Right forelimb (tissue), 1 donor: ENCODE measurements at places on chromosomes 7 and 10.

- DNase-seq = no peak
Observed at GRCh38 chr10:132321726-132322125, 10.3 kb upstream of the LRRC27 start.

DNA sequence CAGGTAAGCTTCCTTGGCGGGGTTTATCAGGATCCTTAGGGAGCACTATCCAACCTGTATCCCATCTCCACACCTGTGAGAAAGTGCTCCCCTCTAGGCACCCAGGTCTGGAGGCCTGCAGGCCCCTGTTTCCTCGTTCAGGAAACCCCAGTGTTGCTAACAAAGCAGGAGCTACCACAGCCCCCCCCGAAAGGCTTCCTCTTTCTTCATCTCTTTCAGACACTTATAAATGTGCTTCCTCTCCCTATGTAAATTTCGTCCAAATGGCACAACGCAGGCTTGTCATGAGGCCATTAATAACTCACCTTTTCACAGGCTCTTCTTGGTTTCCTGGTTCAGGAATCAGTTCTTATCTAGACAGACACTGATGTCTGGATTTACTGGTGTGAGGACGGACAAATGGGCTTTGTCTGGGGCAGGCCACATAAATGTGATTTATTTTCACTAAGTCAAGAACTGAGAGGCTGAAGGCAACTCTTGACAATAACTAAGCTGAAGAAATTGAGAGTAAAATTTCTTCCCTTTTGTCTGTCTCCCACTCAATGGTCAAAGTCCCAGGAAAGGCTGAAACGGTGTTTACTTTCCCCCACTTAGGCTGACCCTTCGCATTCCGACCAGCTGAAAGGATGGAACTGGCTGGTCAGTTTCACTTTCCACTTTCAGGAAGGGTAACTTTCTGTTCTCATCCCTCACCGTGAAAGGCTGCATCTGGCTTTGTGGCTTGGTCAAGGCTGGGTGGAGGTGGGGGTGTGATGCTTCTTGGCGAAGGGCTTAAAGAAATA lies 46.8 kb downstream of the PIK3AP1 start:
- DNase-seq = no peak

GRCh38 chr7:55887821-55888247 lies 578 bp downstream of the ZNF713 start:
- no peak for DNase-seq

DNA sequence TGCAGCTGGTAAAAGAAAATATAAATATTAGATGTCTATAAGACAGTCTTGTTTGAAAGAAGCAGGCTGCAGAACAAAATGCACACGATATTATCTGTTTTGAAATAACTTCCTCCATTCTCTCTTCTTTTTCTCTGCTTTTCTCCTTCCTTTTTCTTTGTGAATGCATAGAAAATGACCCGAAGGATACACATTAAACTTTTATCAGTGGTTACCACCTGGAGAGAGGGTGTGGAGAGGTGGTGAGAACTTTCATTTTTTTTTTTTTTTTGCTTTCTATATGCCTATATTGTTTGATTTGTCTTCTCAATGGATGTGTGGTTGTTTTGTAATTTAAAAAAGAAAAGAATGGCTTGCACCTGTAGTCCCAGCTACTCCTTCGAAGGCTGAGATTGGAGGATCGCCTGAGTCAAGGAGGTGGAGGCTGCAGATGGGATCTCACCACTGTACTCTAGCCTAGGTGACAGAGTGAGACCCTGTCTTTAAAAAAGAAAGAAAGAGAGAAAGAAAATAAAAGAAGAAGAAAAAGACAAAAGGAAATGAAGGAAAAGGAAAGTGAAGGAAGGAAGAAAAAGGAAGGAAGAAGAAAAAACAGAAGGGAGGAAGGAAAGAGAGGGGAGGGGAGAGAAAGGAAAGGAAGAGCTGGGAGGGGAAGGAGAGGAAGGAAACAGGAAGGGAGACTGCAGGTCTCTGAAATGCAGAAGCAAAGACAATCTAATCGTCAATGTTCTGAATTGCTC lies 64.4 kb downstream of the SAMD9 start:
- DNase-seq = no peak

DNA sequence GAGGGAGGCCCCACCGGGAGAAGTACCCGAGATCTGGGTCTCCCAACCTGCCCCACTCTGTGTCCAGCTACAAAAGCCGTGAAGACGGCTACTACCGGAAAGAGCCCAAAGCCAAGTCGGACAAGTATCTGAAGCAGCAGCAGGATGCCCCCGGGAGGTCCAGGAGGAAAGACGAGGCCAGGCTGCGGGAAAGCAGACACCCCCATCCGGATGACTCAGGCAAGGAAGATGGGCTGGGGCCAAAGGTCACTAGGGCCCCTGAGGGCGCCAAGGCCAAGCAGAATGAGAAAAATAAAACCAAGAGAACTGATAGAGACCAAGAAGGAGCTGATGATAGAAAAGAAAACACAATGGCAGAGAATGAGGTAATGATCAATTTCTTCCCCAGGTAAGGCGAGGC lies 59.1 kb upstream of the PDCD4 start:
- DNase-seq = no peak

DNA sequence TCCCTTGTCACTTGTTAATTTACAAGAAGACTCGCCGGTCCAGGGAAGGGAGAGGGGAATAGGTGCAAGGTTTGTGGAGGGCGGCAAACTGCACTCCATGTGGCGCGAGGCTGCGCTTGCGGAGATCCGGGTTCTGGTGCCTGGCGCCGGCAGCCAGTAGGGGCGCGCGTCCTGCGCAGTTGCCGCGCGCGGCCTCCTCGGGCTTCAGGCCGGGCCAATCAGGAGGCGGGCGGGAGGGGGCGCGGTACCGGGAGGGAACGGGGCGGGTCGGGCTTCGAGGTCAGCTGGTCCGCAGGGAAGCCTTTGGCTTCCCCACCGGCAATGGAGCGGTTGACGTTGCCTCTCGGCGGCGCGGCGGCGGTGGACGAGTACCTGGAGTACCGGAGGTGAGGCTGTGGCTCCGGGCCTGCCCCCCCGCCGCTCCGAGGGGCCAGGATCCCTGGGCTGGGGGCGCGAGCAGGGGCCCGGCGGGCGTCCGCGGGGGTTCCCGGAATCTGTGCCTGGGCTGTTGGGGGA lies at the start of gene FAM221A:
TSS of gene FAM221A (plus strand) at position 302 of the 516 bp plus-strand sequence. CDS start at position 322, 20 bp downstream.
- peak; percentile 88 for DNase-seq

- no peak for DNase-seq
Observed at GRCh38 chr10:92074126-92074887, 150.7 kb downstream of the BTAF1 start.

- no peak for DNase-seq
Observed at GRCh38 chr7:134546955-134547354, 2.0 kb upstream of the AKR1B15 start.

DNA sequence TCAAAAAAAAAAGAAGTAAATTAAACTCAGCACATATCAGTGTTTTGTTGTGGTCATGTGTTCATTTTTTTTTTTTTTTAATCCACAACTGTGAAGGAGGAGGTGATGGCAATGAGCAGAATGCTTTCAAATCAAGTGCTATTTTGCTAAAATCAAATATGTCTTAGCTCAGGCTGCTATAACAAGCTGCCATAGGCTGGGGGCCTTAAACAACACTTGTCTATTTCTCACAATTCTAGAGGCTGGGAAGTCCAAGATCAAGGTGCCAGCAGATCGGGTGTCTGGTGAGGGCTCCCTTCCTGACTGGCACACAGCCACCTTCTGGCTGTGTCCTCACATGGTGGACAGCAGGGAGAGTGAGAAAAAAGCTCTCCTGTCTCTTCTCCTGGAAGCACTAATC lies 203.9 kb downstream of the FAM107B start:
- no peak for DNase-seq
